ENCODE measurements at places on chromosomes 1 and 21. TPM values are rescaled to one million over a fixed set of nuclear protein-coding genes. Genes with fewer than 3 reads are reported as not detected.

KIF26B gene
- 7.2 TPM for total RNA-seq

COL8A2 gene
- total RNA-seq = 5.8 TPM

TMEM82 gene
- not detected for total RNA-seq

DYRK3 gene
- 23.8 TPM for total RNA-seq

DNA sequence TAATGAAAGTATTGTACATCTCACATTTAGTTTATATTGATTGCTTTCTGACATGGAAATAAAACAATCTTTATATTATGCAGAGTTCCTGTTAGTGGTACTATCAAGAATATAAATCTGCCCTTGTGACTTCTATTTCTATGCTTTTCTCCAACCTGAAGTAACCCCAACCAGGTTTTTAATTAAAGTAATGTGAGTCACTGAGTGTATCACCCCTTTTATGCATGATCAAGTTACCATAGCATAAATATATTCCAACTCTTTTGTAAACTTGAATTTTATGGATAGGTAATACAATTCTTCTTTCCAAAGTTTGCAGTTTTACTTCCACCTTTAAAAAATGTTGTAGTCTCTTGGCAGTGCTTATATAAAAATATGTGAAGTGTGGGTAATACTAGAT lies 532.3 kb downstream of the USP25 start:
- no peaks in the 10 kb centered on the region for H3K36me3 ChIP-seq
- no peak overlapping the region for H3K27ac ChIP-seq
- H3K27me3 ChIP-seq = no peaks in the 10 kb centered on the region
- H3K4me3 ChIP-seq = no peak overlapping the region
- peaks cover 5% of the 10 kb centered on the region for H3K4me1 ChIP-seq
- no peak for DNase-seq

GRCh38 chr1:221470000-221470698 lies 271.7 kb downstream of the DUSP10 start:
- peaks cover 11% of the 10 kb centered on the region for H3K36me3 ChIP-seq
- H3K27me3 ChIP-seq = no peaks in the 10 kb centered on the region
- peak overlapping the region; percentile 50 for H3K4me3 ChIP-seq
- H3K27ac ChIP-seq = peak overlapping the region; percentile 57
- DNase-seq = peak; percentile 77

- H3K36me3 ChIP-seq = peaks cover 1% of the 10 kb centered on the region
- H3K4me1 ChIP-seq = peaks cover 46% of the 10 kb centered on the region
- H3K27me3 ChIP-seq = no peaks in the 10 kb centered on the region
- peak; percentile 47 for DNase-seq
These were observed 830 bp downstream of the INPP5B start for GRCh38 chr1:37945743-37946702.

GRCh38 chr1:28428012-28428411 lies 58.5 kb downstream of the PHACTR4 start:
- H3K36me3 ChIP-seq = no peaks in the 10 kb centered on the region
- no peak for DNase-seq
- no peaks in the 10 kb centered on the region for H3K27me3 ChIP-seq
- H3K4me1 ChIP-seq = peaks cover 14% of the 10 kb centered on the region
- no peak overlapping the region for H3K27ac ChIP-seq

DNA sequence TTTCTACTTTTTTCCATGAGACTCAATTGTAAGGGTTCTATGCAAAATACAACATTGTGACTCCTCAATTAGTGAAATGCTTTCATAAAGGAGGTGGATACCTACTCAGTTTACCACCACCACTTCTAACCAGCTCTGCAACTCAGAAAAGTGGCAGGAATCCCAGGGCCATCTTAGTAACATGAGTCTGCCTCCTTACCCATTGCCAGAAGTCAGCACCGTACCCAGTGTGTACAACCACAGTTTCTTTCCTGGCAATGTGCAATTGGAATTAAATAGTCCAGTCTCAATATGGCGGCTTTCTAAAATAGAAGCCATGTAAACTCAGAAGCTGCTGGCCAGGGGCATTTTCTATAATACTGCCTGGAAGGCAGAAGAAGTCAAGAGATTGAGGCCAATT lies 32.1 kb downstream of the TESK2 start:
- no peak overlapping the region for H3K4me3 ChIP-seq
- no peaks in the 10 kb centered on the region for H3K36me3 ChIP-seq
- H3K4me1 ChIP-seq = peaks cover 6% of the 10 kb centered on the region
- H3K27me3 ChIP-seq = peaks cover 2% of the 10 kb centered on the region

DNA sequence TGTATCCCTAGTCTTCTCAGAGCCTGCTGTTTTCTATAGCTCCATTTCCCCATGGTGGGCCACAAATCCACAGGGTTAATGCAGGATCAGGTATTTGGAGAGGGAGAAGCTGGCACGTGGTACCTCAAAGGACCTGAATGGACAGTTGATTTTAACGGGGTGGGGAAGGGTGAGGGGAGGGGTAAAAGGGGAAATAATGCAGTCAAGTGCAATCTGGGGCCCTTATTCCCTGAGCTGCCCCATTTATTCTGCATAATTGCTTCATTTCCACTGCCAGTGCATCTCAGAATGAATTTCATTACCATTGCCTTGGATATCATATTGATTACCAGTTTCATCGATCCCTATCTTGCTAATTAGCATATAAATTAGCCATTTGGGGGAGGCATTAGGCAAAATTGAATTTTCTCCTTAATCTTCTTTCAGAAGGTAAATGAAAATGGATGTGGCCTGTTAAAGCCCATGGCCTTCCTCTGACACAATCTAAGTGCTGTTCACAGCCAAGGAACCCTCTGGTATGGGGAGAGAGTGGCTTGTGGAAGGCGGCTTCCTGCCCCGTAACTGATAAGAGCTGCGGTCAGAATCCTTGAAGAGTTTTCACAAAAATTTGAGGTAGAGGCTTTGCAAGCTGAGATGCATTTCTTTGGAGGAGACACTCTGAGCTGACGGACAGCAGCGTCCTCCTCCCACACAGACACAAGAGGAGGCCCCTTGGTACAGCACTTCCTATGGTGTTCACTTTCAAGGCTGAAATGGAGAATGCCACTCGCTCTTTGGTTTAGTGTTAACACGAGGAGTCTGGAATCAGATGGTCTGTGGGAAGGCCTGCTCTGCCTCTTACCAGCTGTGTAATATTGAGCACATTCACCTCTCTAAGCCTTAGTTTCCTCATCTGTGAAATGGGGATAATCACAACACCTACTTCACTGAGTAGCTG lies 34.4 kb downstream of the PHC2 start:
- peaks cover 62% of the 10 kb centered on the region for H3K4me1 ChIP-seq
- H3K4me3 ChIP-seq = no peak overlapping the region
- H3K27me3 ChIP-seq = peaks cover 5% of the 10 kb centered on the region

DNA sequence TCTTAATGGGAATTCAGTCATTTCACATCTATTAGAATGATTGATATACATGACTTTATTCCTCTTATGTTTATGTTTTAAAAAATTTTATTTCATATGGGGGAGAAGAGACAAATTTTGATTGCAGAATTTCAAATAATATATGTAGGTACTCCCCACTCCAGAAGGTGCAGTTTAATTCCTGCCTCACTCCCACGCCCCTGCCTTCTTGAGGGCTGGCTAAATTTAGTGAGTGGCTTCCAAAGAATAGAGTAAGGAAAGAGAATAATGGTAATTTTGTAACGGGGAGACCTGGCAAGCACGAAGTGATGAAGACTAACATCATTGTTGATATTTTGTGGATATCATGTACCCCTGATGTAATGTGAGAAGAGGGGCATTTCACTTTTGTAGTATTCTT lies 94.7 kb upstream of the FAM78B start:
- no peaks in the 10 kb centered on the region for H3K36me3 ChIP-seq
- H3K4me3 ChIP-seq = no peak overlapping the region
- no peak for DNase-seq
- H3K27me3 ChIP-seq = no peaks in the 10 kb centered on the region
- H3K27ac ChIP-seq = no peak overlapping the region

GRCh38 chr1:16957731-16958130 lies 22.7 kb downstream of the MFAP2 start:
- peaks cover 16% of the 10 kb centered on the region for H3K4me1 ChIP-seq
- no peak overlapping the region for H3K4me3 ChIP-seq
- no peak overlapping the region for H3K27ac ChIP-seq
- peaks cover under 1% of the 10 kb centered on the region for H3K27me3 ChIP-seq
- H3K36me3 ChIP-seq = no peaks in the 10 kb centered on the region

DNA sequence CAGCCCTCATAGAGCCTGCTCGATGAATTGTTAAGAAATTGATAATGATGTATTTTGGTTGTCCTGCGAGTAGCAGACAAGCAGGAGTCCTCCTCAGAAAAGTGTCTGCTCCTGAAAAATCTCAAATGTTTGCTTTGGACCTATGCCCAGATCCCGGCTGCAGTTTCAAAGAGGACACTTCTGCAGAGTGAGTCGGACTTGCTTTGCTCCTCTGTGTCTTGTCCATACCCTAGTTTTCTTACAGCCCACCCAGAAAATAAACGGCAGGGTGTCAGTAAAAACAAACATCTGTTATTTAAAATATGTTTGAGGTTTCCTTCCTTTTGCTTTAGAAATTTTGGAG lies 2.8 kb downstream of the S100A10 start:
- H3K4me1 ChIP-seq = peaks cover 85% of the 10 kb centered on the region
- H3K36me3 ChIP-seq = peaks cover 27% of the 10 kb centered on the region
- DNase-seq = peak; percentile 77

DNA sequence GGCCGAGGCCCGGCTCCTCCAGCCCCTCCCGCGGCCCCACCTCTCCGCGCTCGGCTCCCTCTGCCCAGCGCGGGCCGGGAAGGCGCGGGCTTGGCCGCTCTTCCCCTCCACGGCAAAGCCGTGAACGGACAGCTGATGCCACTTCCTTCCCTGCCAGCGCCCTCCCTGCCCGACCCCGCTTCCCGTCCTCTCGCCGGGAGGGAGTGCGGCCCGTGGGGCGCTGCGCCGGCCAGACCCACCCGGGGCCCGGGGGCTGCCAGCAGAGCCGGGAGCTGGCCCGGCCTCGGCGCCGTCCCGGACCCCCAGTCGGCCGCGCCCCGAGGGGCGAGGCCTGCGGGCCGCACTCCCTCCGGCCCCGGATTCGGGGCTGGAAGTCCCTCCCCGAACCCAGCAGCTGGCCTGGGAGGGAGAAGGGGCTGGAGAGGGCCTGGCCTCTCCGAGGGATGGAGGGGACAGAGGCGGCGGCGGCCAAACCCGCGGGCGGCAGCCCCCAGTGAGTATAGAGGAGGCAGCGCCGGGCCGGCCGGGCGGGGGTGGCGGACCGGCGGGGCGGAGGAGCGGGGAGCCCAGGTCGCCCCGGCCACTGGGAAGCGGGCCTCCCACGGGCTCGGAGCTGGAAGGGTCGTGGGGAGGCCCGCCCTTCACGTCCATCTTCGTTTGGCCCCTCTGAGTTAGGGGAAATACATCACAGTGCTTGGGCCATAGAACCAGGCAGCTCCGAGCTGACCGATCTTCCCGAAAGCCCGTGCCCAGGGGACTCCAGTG lies at the start of gene KIAA1614:
KIAA1614 (plus strand) TSS at position 97 of the 765 bp plus-strand sequence; CDS start at position 444, 347 bp downstream.
- peak within 1 kb of the TSS; percentile 95 for H3K4me3 ChIP-seq
- no peak for DNase-seq
- peak within 1 kb of the TSS; percentile 94 for H3K27ac ChIP-seq
- H3K4me1 ChIP-seq = peaks cover 21% of the 10 kb centered on the region
- H3K36me3 ChIP-seq = no peaks in the 10 kb centered on the region

GRCh38 chr1:154895798-154896197 lies 25.7 kb upstream of the KCNN3 start:
- H3K4me3 ChIP-seq = no peak overlapping the region
- H3K36me3 ChIP-seq = no peaks in the 10 kb centered on the region
- peaks cover 30% of the 10 kb centered on the region for H3K27me3 ChIP-seq
- no peak overlapping the region for H3K27ac ChIP-seq

DNA sequence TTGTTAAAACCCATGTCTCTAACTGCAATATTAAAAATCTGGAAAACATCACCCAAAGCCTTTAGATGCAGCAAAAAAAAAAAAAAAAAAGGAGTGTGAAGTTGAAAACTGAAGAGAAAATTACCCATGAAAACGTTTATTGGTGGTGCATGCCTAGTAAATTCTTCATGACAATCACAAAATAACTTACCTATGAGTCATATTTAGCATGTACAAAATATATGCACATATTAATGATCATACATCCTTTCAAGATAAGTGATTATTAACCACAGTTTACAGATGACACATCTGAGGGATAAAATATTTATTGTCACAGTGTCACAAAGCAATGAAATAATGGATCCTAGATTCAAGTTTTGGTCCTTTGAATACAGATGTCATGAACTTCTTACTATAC lies 505.2 kb upstream of the NR5A2 start:
- H3K36me3 ChIP-seq = no peaks in the 10 kb centered on the region
- no peak overlapping the region for H3K4me3 ChIP-seq
- no peaks in the 10 kb centered on the region for H3K4me1 ChIP-seq
- peak overlapping the region; percentile 8 for H3K27ac ChIP-seq

- no peak overlapping the region for H3K4me3 ChIP-seq
- no peak overlapping the region for H3K27ac ChIP-seq
- H3K4me1 ChIP-seq = peaks cover 49% of the 10 kb centered on the region
- peaks cover 73% of the 10 kb centered on the region for H3K27me3 ChIP-seq
These were observed 9.9 kb upstream of the BARHL2 start for GRCh38 chr1:90726986-90727480.

DNA sequence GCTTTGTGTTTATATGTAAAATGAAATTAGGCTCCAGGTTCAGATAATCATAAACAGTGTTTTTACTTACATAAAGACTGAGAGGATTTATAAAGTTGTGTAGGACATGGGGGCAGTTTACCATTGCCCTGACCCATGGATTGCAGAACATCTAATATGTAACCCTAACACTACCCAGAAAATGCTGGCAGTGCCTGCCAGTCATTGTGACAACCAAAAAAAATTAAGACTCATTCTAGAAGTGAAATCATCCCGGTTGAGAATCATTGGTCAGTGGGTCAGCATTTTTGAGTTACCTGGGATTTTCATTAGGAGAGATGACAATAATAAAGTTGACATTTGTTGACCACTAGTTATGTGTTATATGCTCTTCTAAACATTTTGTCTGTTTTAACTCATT lies 31.2 kb upstream of the THEM4 start:
- DNase-seq = no peak
- peak overlapping the region; percentile 88 for H3K27ac ChIP-seq
- H3K36me3 ChIP-seq = no peaks in the 10 kb centered on the region
- no peaks in the 10 kb centered on the region for H3K27me3 ChIP-seq
- H3K4me3 ChIP-seq = no peak overlapping the region
- H3K4me1 ChIP-seq = peaks cover 31% of the 10 kb centered on the region

- peaks cover 47% of the 10 kb centered on the region for H3K27me3 ChIP-seq
- H3K27ac ChIP-seq = no peak overlapping the region
- H3K4me1 ChIP-seq = no peaks in the 10 kb centered on the region
These were observed 5.4 kb downstream of the TP73 start for GRCh38 chr1:3657578-3658230.

GRCh38 chr1:99992044-99992722 lies 22.4 kb downstream of the SLC35A3 start:
- no peak overlapping the region for H3K4me3 ChIP-seq
- H3K27ac ChIP-seq = peak overlapping the region; percentile 65
- H3K36me3 ChIP-seq = peaks cover 31% of the 10 kb centered on the region
- no peaks in the 10 kb centered on the region for H3K27me3 ChIP-seq
- peaks cover 14% of the 10 kb centered on the region for H3K4me1 ChIP-seq

Measured in HFFc6 (cell line).